SK-N-SH (cell line): ENCODE measurements at places on chromosomes 3 and 15.
A peak's percentile ranks its signal among the peaks of the same experiment; 100 is the strongest.

GRCh38 chr15:69515926-69516325, 63.3 kb downstream of the RPLP1 start:
- no peak for DNase-seq

DNA sequence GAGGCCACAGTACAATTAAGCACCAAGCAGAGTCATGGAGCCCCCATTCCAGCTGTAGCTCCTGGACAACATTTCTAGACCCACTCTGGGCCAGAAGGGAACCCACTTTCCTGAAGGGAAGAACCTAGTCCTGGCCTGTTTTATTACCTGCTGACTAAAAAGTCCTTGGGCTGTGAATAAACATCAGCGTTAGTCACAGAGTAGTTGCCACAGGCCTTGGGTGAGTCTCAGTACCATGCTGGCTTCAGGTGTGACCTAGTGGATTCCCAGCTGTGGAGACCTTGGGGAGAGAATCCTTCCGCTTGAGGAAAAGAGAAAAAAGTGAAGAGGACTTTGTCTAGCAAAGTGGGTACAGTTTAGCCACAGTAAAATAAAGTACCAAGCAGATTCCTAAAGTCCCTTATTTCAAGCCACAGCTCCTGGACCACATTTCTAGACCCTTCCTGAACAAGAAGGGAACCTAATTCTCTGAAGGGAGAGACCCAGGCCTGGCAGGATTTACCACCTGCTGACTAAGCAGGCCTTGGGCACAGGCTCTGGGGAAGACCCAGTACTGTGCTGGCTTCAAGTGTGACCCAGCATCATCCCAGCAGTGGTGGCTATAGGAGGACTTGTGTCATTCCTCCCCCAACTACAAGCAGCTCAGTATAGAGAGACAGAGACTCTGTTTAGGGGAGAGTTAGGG, 118.3 kb upstream of the KCNH8 start:
- no peak for DNase-seq

DNA sequence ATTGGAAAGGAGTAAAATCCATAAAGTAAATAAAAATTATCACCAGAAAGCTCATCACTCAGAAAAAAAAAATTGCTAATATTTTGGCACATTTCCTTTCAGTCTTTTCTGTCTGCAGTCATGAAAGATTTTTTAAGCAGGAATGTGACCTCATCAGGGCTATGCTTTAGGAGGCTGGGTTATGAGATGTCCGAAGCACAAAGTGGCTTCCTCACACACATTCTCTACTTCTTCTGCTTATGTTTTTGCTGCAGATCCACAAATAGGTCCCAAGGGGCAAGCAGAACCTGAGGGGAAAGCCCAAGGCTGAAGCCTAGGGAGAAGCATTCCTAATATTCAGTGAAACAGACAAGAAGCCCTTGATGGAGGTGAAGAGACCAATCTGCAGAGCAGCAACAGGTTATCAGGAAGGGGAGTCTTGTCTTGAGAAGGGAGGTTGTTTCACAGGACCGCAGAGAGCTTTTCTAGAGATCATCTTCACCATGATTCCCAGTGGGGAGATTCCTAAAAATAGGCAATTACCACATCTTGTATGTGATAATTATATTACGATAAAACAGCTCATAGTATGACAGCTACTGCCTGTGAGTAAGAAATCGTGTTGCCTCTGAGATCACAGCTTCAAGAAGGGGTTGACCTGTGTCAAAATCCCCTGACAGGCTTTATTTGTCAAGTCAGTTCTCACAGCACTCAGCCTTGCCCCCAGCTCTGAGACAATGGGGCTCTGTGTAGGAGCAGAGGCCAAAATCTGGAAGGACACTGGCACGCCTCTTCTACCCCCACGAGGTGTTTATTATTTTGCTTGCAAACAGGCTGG, 60.5 kb downstream of the IGF2BP2 start:
- DNase-seq, result no peak

DNA sequence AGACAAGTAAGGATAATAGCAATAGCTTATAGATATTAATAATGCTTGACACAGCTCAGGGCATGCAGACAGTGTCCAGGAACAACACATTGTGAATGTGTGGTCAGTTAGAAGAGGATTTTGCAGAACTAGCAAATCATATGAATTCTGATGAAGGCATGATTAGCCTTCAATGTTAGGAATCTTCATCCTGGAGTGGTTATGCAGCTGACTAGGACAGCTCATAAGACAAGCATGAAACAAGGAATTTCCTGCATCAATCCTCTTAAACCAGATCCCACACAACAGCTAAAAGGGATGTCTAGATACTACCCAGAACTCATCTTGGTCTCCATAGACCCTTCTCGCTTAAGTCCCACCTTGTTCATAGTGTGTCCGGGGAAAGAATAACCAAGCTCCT, 499.0 kb upstream of the ATP11B start:
- DNase-seq, result no peak

GRCh38 chr15:63051156-63052066, 8.9 kb downstream of the TPM1 start:
- DNase-seq, result no peak

DNA sequence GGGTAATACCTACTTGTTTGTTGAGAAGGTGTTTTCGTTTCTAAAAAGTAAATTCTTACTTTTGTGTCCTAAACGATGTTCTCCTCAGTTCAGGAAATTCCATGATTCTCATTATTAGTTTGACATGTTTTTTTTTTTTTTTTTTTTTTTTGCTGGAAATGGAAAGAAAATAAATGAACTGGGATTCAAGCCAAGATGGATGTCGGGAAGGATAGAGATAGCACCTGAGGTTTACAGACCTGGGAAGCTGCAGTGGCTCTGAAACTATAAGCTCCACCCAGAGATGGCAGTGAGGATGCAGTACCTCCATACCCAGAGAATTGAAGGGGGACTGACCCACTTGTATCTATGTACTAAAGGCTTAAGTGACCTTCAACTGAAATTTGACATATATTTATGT, 334.6 kb upstream of the TGFBR2 start:
- DNase-seq, result no peak

- peak; percentile 32 for DNase-seq
Measured at GRCh38 chr15:77027697-77028450, 32.9 kb downstream of the PSTPIP1 start.

DNA sequence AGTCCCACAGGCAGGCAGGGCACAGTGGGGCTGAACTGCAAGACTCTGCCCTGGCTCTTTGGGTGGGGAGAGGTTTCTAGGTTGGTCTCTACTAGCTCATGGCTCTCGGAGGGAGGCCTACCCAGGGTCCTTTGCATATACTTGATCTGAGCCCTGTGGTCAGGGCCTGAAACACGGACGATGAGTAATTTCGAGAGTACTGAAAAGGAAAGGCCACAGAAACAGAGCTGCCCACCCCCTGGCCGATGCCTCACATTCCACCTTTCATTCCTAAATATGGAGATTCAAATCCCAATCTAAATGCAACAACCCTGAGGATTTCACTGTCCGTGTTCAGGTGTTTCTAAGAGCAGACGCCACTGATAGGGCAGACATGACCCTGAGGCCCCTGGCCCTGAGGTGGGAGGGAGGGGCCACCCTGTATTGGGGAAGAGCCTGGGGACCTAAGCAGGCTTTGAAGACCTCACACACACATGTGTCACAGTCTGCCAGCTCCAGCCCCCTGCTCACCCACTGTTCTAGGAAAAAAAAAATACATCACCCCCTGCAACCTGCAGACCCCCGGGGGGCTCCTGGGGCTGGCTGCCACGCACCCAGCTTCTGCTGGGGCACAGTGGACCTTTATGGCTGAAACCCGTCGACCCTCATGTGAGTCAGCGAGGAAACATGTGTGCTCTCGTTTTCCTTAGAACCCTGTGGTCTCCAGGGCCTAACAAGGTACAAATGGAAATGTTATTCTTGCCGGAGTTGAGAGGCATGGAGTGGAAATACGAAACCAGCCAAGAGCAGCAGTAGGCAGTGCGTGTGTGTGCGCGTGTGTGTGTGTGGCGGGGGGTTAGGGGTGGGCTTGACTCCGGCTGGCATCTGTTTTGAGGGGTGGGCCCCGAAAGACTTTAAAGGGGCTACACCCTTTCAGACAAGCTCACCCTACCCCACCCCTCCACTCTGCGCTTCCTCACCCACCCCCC, 112.7 kb downstream of the CHSY1 start:
- DNase-seq, result no peak

- DNase-seq, result no peak
Measured at GRCh38 chr3:166444336-166444735, 607.1 kb upstream of the BCHE start.

GRCh38 chr3:8563597-8563996, 62.0 kb downstream of the LMCD1 start:
- no peak for DNase-seq

- DNase-seq, result no peak
Measured at GRCh38 chr3:183281126-183281797, 28.2 kb downstream of the B3GNT5 start.

GRCh38 chr3:26202169-26202568, 412.3 kb downstream of the OXSM start:
- no peak for DNase-seq

GRCh38 chr3:105580296-105580965, 213.7 kb downstream of the ALCAM start:
- DNase-seq, result no peak

GRCh38 chr3:147653367-147653923, 244.3 kb downstream of the ZIC1 start:
- DNase-seq, result no peak

DNA sequence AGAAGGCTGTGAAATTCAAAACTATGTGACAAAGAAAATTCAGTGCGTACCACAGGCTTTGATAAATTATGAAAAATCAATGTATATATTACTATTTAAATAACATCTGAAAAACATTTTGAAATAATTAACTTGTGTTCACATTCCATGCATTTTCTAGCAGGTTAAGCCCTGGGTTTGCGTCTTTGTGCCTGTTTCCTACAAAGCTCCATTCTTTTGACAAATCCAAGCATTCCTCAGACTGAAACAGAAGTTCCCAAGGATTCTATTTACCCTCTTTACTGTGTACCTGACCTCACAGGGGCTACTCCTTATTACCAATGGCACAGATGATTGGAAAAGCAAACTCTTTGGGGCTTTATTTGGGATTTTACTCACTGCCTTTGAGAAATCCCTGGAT, 1.9 kb downstream of the PAQR9 start:
- no peak for DNase-seq

- no peak for DNase-seq
Measured at GRCh38 chr3:63933459-63933858, 21.3 kb upstream of the SCAANT1 start.

DNA sequence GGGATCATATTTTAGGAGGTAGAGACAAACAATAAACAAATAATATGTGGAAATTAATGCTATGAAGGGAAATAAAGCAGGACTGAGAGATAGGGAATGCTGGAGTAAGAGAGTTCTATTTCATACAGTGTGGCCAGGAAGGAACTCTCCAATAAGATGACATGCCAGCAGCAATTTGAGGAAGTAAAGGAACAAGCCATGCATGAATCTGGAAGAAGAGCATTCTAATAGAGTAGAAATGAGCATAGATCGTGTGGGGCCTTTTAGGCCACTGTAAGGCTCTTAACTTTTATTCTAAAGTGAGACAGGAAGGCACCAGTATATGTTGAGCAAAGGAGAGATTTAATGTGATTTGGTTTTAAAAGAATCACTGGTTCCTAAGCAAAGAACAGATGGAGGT, 126.3 kb downstream of the DMXL2 start:
- no peak for DNase-seq

DNA sequence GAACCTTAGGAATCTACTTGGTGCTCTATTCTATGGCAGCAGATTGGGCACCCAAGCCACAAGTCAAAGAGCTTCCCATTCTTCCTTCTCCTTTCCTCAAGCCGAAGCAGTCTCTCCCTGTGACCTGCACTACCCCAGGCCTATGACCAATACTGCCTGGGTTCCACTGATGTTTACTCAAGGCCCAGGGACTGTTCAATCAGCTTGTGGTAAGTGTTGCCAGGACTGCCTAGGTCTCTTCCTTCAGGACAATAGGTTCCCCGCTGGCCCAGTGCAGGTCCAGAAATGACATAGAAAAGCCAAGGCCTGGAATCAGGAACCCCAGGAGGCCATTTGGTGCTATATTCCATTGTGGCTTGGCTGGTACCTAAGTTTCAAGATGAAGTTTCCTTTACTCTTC, 397.9 kb downstream of the ZIC4 start:
- no peak for DNase-seq

DNA sequence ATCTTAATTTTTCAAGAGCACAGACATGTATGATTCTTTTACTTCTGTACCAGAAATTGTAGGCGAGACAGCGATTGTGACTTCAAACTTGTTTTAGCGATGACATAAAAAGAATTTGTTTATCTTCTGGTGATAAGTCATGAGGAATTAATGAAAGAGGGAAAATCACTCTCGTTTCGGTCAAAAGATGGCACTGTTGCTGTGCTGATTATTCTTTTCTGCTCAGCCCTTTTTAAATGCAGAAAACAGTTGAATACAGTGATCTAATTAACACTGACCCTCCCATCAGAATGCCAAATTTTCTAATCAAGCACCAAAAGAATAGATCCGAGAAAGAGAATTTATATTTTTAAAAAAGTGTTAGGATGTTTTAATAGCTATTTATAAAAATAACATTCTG, 52.6 kb downstream of the NSUN3 start:
- DNase-seq, result peak; percentile 27

- DNase-seq, result no peak
Measured at GRCh38 chr15:42811433-42811832, 74.5 kb upstream of the CDAN1 start.

GRCh38 chr3:112124907-112125607, 8.0 kb downstream of the GCSAM start:
- no peak for DNase-seq

DNA sequence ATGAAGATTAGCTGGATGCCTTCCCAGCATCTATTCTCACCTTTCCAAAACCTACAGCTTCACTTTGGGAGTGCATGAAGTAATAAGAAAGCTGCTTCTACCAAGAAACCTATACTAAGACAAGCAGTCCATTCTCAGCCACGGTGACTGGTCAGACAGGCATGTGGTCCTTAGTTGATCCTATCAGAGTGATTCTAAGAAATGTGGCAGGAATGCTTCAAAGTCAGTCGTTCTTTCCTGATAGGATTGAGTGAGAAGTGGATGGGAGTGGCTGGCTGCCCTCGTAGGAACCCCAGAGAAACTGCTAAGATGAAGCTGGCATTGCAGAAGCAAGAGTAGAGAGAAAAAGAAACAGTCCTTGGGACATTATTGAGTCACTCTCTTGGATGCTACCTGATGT, 16.6 kb downstream of the FOXB1 start:
- no peak for DNase-seq
